ENCODE measurements at places on chromosomes 2 and 18.

- no peak for DNase-seq
These were observed 441.8 kb downstream of the ZEB2 start for GRCh38 chr2:144078106-144078505.

GRCh38 chr2:169034256-169034655 is 3.1 kb upstream of the ABCB11 start:
- DNase-seq: no peak

DNA sequence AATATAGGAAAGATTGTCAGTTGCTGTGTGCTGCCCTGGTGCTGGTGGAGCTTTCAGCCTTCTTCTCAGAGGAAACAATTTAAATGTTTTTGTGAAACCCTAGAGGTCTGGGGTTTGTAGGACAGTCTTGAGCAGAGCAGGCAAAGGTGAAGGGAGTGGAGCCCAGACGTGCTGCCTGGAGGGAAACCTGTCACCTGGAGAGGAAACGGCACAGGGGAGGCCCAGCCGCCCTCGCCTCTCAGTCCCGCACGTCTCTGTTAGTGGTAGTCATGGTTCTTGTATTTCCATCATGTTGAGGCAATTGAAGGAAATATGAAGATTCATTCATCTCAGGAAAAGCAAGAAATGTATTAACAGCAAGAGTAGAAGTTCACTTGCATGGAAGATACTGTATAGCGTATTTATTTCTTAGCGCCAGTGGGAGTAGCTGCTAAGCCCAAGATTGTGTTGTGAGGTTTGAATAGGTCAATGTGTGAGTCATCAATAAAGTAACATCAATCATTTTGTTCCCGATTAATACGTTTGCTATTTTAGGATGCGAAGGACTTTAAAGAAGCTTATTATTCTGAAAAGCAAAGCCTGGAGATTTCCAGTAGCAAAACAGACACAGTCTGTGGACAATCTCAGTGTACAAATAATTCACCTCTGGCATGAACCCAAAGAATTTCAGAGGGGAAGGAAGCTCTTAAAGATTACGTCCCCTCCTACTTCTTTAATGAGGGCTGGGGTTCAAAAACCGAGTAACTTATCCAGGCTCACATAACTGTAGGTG is 70.4 kb downstream of the LRRFIP1 start:
- no peak for DNase-seq

- no peak for DNase-seq
These were observed 45.4 kb upstream of the ASB18 start for GRCh38 chr2:236309669-236310029.

- no peak for DNase-seq
These were observed 148.5 kb upstream of the GATA6 start for GRCh38 chr18:22020867-22021370.

DNA sequence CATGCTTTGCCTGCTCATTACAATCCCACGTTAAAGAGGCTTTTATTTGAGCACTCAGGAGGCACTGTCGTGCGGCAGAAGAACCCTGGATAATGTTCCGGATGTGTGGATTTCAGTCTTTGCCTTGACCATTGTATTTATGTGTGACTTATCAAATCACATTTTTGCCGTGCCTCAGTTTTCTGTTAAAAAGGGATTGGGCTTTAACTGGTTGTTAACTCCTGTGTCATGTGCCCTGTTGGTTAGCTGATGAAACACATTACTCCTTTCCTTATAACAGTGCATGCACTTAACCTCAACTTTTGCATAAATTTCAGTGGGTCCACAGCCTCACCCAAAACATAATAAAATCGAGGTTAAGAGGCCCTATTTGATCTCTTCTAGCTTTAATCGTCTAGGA is 52.7 kb downstream of the NAB1 start:
- DNase-seq: no peak

GRCh38 chr2:144237830-144238627 is 281.9 kb downstream of the ZEB2 start:
- DNase-seq: no peak

DNA sequence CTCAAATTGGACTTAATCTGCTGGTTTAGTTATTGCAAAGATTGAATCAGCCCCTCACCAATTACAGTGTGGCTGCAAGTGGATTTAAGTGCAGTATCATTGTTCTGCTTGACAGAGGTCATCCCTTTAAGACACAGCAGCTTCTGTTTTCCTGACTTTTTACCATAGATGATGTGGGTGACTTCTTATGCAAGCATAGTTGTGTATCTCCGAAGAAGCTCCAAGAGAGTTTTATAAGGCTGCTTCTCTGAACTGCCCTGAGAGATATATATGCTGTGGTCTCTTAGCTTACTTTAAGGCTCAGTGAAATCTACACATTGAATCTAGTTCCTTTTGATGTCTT is 3.5 kb downstream of the TRIB2 start:
- DNase-seq: no peak

DNA sequence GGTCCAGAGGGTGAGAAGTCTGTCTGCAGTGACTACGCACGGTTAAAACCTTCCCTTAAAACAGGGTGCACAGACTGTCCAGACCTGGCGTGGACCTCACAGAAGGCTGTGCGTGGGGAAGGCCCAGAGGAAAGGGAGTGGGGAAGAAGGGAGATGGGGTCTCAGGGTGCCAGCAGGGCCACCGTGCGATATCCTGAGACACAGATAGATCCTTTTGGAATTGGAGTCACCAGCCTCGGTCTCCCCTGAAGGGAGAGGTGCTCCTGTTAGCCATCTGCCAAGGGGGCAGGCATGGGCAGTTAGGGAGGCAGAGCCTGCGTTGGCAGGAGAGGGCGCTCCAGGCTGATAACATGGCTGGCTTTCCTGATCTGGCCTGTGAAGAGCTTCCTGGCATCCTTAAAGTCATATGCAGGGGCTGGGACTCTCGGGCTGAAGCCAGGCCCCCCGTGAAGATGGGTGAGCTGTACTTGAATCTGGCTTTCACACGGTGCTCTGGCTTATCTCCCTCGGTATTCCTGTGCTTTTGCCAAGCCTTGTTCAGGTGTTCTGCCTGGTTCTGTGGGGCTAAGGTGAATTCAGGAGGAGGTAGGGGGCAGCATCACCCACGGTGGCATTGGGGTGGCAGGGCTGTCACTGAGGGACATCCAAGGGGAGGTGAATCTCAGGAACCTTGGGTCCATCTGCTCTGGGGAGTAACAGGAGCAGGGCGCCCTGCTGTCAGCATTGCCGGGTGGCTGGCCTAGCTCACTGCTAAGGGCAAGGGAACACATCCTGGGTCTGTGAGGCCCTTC is 107.2 kb upstream of the SMAD2 start:
- peak; percentile 42 for DNase-seq

GRCh38 chr2:237042101-237042500 is 43.6 kb upstream of the COPS8 start:
- DNase-seq: no peak
